ENCODE measurements at places on chromosomes 4 and X. TPM values are rescaled to one million over a fixed set of nuclear protein-coding genes. Genes with fewer than 3 reads are reported as not detected.

Gene SHOX
- total RNA-seq = not detected

Gene PLRG1
- 66.5 TPM for total RNA-seq

Gene HSPA4L
- total RNA-seq = 4.3 TPM

Gene RBMXL3
- total RNA-seq = not detected

Gene RASSF6
- not detected for total RNA-seq

Gene FAM193A
- 7.4 TPM for total RNA-seq

Gene SLC10A4
- total RNA-seq = not detected

Gene CORIN
- 1.9 TPM for total RNA-seq

Gene CLTRN
- total RNA-seq = 0.09 TPM

Gene FGFR3
- 1.4 TPM for total RNA-seq

Gene TIMP1
- total RNA-seq = 361 TPM

Gene HTR2C
- not detected for total RNA-seq

Gene BTC
- not detected for total RNA-seq

Gene MAP7D2
- 0.36 TPM for total RNA-seq

Gene TMEM150C
- 3.0 TPM for total RNA-seq

Gene SPATA4
- total RNA-seq = 0.09 TPM

Gene SERTM2
- total RNA-seq = not detected

Gene PRSS12
- total RNA-seq = 0.56 TPM

Data from endothelial cell of coronary artery (primary cell).